ENCODE measurements at places on chromosomes 1 and 21.

DNA sequence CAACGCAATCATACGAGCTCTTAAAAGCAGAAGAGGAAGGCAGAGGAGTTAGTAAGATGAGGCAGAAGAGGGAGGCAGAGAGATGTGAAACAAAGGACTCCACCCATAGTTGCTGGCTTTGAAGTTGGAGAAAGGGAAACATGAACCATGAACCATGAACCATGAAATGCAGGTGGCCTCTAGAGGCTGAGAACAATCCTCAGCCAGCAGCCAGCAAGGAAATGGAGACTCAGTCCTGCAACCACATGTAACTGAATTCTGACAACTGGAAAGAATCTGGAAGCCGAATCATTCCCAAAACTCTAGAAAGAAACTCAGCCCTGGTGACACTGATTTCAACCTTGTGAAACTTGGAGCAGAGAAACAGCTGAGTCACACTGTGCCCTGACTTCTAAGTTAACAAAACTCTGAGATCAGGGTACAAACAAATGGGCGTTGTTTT, 10.1 kb downstream of the DIPK1A start:
- DNase-seq, result no peak

- DNase-seq, result no peak
These were observed 90.0 kb downstream of the TYW3 start for GRCh38 chr1:74822851-74823401.

- no peak for DNase-seq
These were observed 65.7 kb upstream of the NEK2 start for GRCh38 chr1:211741116-211741515.

- DNase-seq, result no peak
These were observed 139.8 kb downstream of the KAZN start for GRCh38 chr1:14738235-14738634.

DNA sequence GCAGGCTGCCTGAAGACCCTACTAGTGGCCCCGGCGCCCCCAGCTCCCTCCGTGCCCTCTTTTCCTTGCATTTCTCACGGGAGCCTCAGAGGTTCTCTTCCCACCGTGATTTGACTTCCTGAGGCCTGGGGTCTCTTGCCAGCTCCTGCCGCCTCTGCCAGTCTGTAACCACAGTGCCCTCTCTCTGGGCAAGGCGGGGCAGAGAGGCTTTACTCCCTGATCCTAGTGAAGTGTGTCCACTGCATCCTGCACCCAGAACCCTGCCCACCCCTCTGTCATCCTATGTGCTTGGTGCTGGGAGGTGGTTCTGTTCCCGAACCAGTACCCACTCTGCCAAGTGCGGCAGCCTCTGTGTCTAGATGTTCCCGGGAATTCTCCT, 2.4 kb downstream of the ESPN start:
- DNase-seq, result no peak

DNA sequence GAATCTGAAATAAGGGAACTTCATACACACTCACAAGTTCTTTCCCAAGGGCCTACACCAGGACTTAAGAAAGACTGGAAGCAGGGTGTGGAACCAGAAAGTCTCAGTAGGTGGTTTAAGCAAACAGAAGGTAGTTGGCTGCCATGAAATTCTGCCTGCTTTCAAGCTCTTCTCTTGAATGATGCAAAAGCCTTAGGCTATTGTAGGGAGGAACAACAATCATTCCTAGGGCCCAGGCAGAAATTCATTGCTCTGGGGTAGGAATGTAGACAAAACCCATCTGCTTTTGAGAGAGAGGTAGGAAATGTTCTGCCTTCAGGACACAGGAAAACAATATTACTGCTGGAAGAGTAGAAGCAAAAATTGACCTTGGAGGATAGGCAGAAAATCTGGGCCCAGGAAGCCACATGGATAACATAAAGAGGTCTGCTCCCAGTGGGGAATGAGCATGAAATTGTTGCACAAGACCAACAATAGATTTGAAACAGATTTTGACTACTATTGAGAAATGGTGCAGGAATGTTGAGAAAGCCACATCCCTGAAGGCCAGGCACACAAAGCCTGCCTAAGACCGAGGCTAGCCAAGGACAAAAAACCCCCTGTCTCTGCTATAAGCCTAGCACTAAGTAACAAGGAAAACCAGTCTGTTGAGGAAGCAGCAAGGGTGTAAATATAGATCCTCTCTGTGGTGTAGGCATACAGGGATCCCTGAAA, 22.7 kb upstream of the SFT2D2 start:
- DNase-seq, result no peak

DNA sequence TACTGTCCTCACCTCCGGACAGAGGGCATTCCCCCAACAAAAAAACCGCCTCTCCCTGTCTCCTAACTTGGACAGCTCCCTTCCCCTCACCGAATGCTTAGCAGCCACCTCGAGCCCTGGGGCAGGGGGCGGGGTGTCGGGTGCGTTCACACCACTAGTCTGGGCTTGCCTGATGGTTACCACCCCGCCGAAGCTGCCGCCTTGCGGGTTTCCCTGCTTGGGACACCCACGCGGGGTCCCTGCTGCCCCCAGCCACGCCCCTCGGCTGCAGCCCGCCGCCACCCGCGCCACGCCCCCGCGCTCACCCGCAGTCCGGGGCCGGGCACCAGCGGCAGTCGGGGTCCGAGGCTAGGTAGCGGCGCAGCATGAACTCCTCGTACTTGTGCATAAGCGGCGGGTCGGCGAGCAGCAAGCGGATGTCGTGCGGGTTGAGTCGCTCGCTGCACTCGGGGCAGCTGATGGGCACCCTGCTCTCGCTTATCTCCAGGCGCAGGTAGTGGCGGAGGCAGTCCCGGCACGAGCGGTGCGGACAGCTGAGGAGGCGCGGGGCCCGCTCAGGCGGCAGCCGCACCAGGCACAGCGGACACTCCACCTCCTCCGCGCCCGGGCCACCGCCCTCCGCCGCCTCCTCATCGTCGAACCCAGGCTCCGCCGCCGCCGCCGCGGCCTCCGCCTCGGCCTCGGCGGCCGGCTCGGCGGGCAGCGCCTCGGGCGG, 706 bp downstream of the RNF19B start:
- peak; percentile 72 for DNase-seq

- no peak for DNase-seq
These were observed 2.4 kb upstream of the COL11A1 start for GRCh38 chr1:103110701-103111100.

- DNase-seq, result no peak
These were observed 63.7 kb downstream of the PRDM16 start for GRCh38 chr1:3132660-3133059.

DNA sequence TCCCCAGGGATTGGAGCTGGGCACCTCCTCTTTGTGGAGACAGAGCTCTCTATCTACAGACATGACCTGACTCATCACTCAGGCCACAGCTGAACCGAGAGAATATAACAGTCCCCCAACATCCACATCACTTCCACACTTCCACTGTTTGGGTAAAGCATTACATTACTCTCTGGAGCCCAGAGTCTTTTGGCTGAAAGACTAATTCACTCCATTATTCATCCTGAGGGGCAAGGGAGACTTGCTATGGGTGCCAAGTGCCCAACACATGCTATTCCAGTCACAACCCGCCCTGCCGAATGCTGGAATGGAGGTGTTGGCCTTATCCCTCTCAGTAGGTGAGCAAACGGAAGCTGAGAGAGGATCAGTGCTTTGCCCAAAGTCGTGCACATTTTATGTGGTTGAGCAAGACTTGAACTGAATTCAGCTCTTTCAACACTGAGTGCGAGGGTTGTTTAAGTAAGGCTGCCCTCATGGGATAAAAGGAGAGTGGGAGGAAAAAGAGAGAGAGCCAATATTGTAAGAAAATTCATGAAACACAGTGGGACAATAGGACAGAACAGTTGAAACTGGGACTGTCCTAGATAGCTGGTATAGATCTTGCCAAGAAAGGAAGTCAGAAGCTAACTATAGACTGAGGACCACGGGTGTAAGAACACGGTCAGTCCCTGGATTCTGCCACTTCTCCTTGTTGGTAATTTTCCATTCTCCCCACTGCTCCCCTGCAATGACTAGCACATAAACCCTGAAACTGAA, 13.5 kb upstream of the CHI3L1 start:
- no peak for DNase-seq

DNA sequence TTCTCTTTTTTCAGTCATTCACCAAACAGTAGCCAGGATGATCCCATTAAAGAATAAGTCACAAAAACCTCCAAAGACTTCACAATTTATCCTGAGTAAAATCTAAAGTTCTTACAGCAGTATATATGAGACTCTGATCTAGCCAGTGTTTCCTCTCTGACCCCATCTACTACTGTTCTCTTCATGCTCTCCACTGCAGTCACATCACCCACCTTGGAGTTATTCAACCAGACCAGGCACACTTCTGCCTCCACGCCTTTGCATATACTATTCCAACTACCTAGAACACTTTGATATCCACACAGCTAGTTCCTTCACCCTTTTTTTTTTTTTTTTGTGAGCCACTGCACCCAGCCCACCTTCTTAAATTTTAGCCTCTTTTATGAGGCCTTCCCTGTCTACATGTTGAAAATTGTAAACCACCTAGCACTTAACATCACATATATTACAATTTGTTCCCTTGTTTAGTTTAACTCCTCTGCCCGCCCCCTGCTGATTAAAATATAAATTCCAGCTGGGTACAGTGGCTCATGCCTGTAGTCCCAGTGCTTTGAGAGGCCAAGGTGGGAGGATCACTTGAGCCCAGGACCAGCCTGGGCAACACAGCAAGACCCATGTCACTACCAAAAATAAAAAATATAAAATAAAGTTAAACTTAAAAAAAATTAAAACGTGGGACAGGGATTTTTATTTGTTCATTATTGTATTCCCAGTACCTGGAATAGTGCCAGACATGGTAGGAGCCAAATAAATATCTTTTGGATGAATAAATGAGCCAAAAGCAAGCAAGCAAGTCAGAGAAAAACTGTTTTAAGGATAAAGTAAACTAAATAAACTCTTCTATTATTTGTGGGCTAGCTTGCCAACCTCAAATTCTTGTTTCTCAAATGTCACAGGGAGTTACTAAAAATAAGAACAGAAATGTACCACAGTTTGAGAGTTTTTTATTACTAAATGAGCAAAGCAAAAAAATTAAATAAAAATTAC, 35.2 kb upstream of the MUTYH start:
- DNase-seq, result no peak

- no peak for DNase-seq
These were observed 76.7 kb downstream of the OSBPL9 start for GRCh38 chr1:51693419-51694155.

DNA sequence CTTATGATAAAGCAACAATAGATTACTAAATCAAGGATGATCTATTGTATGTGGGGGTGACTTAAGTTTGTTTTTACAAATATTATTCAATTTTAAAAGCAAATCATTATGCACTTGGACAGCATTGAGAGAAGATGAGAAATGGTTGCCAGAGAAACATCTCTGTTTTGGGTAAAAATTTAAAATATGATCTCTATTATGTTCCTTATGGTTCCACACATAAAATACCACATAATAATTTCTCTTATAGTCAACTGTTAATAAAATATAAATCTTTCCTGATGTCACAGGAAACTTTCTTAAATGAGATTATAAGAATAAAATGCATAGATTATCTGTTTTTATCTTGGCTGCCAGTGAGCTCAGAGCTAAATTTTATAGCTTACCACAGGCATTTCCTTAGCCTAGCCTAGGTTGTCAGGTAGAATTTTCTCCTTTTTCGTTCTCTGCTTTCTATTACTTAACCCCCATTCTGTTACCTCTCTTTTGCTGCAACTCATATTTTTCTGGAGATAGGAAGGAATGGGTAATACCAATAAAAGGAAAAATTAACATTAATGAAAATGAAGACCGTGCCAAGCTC, 109.7 kb downstream of the TGFB2 start:
- no peak for DNase-seq

- DNase-seq, result no peak
These were observed 104.6 kb upstream of the TTC34 start for GRCh38 chr1:2906085-2906484.

- no peak for DNase-seq
These were observed 38.9 kb downstream of the TOR3A start for GRCh38 chr1:179120736-179121135.

- DNase-seq, result no peak
These were observed 405.6 kb downstream of the NPHP4 start for GRCh38 chr1:5586629-5587028.

DNA sequence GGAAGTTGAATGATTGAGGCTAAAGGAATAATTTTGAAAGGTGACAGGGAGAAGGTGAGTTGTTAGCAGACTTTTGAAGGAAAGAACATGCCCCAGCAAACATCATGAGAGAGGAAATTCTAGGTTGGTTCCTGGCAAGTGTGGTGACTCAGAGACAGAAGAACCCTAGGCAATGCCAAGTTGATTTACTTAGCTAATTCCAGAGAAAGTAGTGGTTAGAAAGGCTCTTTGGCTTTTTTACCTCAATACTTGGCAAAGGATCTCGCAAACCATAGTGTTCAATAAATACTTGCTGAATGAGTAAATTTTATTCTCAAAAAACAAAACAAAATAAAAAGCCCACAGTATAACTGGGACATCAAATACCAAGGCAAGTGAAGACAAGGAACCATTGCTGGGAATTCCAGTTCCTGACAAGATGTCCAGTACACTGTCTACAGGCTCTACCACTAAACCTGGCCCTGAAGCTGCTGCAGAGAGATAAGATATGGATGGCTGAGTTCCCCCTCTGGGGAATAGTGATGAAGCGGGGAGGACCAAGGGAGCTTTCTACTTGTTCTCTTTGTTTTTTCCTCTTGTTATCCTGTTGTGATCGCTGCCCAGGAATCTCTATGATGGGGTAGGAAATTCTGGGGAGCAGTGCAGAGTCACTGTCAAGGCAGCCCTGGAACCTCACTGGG, 48.2 kb downstream of the IL12RB2 start:
- DNase-seq, result no peak

DNA sequence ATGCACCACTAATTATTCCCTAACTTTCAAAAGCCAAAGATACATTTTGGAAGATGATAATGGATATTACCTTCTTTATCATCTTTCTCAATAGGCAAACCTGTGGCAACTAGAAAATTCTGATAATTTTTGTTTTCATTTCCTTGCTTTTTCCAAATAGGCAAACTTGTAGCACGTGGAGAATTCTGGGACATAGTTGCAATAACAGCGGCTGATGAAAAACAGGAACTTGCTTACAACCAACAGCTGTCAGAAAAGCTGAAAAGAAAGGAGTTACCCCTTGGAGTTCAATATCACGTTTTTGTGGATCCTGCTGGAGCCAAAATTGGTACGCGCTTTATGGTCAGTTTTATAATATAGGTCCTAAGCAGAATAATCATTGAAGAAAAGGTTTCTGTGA, 1.5 kb downstream of the FPGT start:
- DNase-seq, result no peak

GRCh38 chr1:174262349-174263241, 103.3 kb downstream of the RABGAP1L start:
- DNase-seq, result no peak

- DNase-seq, result no peak
These were observed 1.2 kb downstream of the GLIS1 start for GRCh38 chr1:53737648-53738204.

DNA sequence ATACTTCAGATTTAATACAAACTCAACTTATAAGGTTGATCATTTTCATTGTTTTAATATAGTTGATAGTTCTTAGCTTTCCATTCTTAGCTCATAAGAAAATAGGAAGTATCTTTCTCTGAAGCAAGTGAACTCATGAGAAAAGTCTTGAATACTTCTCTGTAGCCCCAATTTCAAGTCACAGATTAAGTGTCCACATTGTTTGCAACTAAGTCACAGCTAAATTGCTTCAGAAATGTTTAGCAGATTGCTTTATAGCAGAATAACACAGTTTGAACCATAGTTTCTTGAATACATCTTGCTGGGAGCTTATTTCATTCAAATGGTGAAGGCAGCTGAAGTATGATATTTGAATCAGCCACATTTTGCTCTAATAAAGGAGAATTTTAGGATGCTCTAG, 10.6 kb upstream of the PKN2 start:
- DNase-seq, result no peak

All from stimulated activated CD8-positive, alpha-beta memory T cell treated with anti-CD3 and anti-CD28 coated beads, Interleukin-4, amount 100 ng/mL, for 48 hours (primary cell).